ENCODE measurements at places on chromosomes 6 and 20. TPM values are rescaled to one million over a fixed set of nuclear protein-coding genes. Genes with fewer than 3 reads are reported as not detected.

DNA sequence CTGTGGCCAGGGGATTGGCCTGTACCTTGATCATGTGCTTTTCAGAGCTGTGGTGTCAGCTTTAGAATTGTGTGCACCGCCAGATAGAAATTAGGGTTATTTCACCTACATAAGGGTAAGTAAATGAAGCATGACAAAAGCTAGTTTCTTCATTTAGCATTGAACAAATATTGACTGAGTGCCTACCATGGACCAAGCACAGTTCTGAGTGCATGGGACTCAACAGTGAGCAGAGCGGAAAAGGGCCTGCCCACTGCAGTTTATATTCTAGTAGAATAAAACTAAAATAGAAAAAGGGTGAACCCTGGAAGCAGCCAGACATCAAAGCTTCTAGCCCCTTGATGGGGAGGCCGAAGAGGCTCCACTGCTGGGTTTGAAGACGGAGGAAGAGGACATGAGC is 25.6 kb downstream of the ECT2L start:
- no peak for DNase-seq

GRCh38 chr20:33784225-33784624 is 26.9 kb upstream of the CHMP4B start:
- no peak for DNase-seq

Gene CGA
- not detected for total RNA-seq

GRCh38 chr6:42059743-42060142 is 9.4 kb downstream of the TAF8 start:
- no peak for DNase-seq

DNA sequence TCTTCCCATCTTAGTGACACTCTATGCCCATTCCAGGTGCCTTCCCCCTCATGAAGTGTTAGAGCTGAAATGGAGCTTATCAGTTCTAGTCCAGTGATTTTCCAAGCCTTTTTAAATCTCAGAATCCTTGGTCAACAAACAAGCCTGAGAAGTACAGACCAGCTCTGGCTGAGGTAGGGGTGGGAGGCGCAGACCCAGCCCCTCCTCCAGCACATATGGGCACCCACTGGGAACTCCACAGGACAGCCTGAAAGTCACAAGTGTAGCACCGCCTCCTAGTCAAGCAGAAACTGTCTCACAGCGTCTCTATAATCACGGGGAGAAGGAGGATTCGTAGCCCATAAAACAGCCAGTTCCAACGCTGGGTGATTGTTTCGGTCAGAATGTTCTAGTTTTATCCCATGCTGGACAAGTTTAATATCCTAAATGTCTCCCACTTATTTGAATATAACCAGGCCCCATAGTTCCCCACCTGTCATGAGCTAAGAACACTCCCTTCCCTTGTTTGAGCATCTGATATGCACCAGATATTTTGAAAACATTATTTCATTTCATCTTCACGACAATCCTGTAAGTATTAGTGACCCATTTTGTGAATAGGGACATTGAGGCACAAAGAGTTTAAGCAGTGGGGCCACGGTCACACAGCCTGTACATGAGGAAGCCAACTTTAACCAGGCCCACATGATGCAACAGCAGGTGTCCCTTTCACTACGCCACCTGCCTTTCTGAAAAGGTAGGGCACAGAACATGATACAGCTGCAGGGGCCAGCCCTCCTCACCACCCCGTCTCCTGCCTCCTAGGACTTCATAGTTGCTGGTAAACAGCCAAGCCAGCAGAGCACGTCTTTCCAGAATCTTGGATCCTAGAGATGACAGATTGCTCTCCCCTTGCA is 40.1 kb downstream of the TRAF3IP2 start:
- DNase-seq: peak; percentile 18

DNA sequence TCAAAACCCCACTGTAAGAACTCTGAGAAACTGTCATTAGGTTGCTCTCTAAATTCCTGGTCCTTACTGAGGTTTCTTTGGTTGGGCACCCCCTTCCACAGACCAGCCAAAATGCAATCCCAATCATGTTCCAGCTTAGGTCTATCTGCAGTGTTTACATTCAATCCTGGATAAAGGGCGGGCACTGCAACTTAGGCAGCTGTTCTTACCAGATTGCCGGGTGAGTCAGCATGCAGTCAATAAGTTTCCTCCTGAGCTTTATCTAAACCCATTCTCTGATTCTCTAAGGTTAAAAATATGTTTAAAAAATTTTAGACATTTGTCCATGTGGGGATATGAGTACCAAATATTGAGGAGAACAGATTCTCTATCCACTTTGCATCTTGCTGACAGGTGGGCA is 197.8 kb downstream of the HAO1 start:
- peak; percentile 26 for DNase-seq

All from Calu3 (cell line).